ENCODE measurements at places on chromosomes 2 and 18.

DNA sequence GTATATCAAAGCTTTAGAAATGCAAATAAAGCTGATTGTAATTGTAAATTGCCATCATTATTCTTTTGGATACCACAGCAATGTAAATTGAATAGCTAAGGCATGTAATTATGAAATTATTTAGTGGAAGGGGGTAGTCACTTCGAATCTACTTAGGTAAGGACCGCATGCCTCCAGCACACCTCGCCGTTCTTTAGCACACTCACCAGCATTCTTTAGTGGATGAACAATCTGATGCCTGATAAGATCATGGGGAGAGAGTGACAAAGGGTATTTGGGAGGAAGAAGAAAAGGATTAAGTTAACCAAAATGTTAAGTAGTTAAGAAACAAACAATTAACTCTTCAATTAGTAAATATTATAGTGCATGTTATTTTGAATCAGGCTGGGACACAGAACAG, 46.4 kb upstream of the DSC1 start:
- no peak for DNase-seq

GRCh38 chr18:22186484-22186971, 17.1 kb downstream of the GATA6 start:
- DNase-seq: no peak

DNA sequence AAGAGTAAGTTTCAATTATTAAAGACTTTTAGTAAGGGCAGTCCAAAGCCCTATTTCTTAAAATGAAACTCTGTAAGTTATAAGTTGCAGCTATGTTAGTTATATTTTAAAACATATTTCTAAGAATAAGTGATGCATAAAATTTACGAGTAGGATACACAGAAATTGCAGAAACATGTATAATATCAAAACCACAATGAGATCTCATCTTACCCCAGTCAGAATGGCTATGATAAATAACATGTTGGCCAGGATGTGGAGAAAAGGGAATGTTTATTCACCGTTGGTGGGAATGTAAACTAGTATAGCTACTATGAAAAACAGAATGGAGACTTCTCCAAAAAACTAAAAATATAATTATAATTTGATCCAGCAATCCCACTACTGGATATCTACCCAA, 201.2 kb downstream of the CBLN2 start:
- no peak for DNase-seq

DNA sequence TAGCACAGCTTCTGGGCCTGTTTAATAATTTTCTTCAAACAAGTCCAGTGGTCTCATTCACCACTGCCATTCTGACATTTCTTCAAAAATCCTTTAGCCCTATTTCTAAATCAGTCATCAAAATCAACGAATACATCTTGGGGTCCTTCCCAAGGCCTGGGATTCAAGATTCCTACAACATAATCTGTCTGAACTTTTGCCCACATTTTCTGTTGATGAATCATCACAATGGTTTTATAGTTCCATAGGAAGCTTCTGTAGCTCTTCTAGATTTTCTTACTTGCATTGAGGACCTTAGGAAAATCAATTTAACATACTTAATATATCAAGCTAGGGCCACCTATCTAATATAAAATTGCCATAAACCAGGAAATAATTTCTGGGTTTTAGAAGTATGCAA, 811.8 kb upstream of the ACVR2A start:
- DNase-seq: peak; percentile 64

- DNase-seq: no peak
Measured at GRCh38 chr18:77106331-77106730, 26.3 kb downstream of the MBP start.

DNA sequence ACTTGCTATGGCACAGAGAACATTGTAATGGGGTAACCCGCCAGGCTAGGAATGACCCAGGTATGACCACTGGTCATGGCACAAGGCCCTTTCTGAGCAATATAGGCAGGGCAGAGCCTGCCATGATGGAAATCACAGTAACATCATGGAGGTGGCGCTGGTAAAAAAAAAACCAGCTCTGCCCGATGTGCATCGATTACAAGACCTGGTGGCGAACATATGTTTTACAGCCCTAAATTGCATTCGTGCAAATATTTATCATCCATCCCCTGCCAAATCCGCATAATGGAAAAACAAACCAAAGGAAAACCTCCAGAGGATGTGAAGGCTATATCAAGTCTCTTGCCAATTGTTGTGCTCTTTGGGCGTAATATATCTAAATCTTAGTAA, 60.6 kb downstream of the SEMA4F start:
- DNase-seq: no peak

DNA sequence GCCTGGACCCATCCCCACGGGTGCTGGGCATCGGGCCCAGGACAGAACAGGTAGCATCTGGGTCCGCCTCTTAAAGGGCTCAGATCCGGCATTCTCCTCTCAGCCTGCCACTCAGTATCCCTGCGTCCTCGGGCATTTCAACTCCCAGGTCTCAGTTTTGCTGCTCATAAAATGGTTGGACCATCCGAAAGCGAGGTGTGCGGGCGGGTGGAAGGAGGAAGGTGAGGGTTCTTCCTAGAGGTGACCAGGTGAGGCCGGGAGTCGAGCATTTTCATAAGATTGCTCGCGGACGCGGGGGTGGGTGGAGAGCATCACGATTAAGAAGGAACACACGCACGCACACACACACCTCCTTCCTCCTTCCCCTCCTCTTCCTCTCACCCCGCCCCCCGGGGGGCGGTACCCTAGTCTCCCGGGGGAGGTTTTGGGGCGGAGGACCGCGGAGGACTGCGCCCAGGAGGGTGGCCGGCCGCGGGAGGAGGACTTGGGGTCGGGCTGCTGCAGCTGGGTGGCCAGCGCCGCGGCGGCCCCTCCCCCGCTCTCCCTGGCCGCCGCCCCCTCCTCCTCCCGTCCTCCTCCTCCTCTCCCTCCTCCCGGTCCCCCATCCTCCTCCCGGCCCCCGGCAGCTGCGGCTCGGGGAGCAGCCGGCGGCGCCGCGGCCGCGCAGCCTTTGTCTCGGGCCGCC, 97.9 kb upstream of the GPR45 start:
- peak; percentile 24 for DNase-seq

DNA sequence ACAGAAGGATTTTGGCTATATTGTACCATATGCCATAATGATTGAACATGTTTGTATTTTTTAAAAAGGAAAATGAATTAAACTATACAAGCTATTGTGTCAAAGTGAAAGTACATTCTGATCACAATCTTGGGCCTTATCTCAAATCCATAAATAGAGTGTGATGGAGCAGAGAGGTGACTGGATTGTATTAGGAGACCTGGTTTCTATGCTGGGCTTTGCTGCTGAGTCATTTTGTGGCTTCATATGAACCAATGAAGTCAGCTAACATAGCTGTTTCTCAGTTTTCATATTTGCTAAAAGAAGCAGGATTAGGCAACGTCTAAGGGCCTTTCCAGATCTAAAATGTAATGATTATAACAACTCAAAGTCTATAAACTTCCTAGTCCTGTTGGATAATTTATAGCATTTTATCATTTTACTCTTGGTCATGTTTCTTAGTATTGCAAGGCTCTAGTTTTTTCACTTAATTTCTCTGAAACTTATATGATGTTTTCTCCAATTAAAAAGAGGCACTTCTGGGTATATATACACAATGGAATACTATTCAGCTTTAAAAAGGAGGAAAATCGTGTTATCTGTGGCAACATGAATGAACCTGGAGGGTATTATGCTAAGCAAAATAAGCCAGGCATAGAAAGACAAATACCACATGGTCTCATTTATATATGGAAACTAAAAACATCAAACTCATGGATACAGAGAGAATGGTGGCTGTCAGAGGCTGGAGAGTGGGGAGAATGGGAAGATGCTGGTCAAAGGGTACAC, 112.3 kb downstream of the MEP1B start:
- DNase-seq: peak; percentile 78

DNA sequence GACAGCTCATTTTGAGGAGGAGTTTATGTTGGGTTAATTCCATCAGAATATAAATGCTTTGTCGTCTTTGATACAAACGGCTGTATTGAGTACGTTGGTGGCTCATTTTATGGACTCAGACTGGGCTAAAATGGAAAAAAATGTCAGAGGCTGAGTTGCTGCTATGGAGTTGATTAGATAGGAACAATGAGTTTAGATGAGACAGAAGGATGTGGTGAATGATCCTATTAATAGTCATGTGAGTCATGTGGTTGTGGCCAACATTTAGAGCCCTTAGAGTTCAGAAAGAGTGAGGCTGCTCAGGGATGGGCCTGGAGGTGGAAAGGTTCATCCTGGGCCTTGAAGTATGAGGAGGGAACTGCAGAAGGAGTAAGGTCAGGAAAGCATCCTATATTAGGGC, 434.2 kb downstream of the MEIS1 start:
- DNase-seq: peak; percentile 88

- DNase-seq: no peak
Measured at GRCh38 chr2:150261691-150262090, 225.8 kb downstream of the RND3 start.

DNA sequence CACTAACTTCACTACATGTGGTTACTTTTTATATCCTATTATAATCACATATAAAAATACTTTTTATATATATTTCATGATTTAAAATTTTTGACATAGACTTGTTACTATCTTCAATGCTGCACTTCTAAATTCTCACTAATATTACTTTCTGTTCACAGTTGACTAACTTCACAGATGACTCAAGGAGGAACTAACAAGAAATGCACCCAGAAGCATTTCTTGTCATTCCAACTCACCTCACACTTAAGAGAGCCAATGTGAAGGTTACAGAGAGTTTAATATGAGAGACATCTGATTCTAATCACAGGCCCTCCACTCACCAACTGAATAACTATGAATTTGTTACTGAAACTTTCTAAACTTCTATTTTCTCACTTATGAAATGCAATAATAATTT, 399.8 kb upstream of the SLC8A1 start:
- DNase-seq: no peak

DNA sequence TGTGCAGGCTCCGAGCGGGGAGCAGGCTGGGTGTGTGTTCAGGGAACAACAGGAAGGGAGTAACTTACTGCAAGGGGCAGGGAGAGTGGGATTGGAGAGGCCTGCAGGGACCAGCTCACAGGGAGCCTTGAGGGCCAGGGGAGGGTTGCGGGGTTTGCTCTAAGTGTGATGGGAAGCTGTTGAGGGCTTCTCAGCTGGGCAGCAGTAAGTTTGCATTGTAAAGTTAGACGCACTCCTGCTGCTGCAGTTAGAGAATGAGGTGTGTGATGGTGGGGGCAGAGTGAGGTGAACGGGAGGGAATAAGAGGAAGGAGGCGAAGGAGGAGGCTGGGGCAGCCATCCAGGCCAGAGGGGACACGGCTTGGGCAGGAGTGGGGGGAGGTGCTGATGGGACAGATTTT, 53.4 kb downstream of the BOLA3 start:
- DNase-seq: no peak

- DNase-seq: no peak
Measured at GRCh38 chr2:104825124-104825865, 28.6 kb upstream of the POU3F3 start.

- no peak for DNase-seq
Measured at GRCh38 chr2:124572934-124573634, 548.0 kb downstream of the CNTNAP5 start.

DNA sequence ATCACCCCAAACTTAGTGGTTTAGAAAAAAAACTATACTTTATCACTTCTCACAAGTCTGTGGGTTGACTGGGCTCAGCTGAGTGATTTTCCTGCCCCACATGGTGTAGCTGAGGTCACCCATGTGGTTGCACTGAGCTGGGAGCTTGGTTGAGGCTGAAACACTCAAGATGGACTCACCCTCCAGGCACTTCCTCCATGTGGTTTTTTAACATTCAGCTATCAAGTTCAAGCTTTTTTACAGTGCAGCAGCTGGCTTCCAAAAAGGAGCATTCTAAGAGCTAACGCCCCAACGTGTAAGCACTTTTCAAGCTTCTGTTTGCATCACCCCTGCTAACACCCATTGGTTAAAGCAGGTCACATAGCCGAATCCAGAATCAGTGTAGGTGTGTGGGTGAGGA, 105.9 kb upstream of the CREB1 start:
- DNase-seq: peak; percentile 97

DNA sequence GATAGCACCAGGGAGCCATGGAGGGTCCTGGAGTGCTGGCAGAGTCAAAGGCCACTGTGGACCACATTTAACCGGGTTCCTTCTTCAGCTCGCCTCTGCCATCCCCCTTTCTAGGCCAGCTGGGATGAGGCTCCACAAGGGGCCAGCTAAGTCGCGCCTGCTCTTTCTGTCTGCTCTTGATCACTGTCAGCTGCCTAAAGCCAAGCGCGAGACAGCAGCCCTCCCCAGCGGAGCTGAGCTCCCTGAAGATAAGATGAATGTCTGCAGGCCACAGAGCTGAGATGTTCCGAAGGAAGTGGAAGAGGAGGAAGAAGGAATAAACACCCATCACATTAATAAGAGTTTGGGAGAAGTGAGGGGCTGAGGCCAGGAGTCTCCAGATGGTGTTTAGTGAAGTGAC, 99.6 kb downstream of the CELF4 start:
- no peak for DNase-seq

GRCh38 chr2:12861344-12861930, 144.7 kb downstream of the TRIB2 start:
- peak; percentile 64 for DNase-seq

GRCh38 chr18:8461544-8461943, 147.7 kb upstream of the RAB12 start:
- DNase-seq: no peak

DNA sequence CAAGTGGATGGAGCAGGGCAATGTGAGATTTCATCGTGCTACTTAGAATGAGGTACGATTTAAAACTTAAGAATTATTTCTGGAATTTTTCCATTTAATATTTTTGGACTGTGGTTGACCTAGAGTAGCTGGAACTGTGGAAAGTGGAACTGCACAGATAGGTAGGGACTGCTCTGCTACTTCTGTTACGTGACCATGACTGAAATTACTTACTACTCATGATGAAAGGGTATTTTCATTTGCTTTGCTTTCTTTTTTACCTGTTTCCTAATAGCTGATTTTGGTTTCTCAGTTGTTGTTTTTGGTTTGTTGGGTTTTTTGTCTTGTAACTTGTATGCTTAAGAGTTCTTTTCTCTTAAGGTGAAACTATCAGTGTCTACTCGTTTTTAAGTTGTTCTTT, 11.4 kb downstream of the UBE2E3 start:
- DNase-seq: no peak

DNA sequence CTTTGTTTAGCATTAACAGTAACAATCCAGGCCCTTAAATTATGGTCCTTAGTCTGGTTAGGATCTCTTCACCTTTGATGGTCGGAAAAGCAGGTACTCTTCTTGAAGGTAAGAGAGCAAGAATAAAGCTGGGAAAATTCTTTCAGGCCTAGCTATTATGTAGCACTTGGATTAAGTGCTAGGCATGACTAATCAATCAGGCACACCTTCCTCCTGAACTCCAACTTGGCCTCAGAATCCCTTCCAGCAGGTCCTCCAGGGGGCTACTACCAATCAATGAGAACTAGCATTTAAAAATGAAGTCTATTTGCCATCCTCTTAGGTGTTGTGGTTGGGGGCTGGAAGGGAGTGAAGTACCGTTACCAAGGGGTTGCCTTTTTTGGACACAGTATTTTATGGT, 3.7 kb downstream of the SMYD1 start:
- no peak for DNase-seq

GRCh38 chr18:42113529-42114191, 158.6 kb downstream of the PIK3C3 start:
- no peak for DNase-seq
